Stimulated activated CD8-positive, alpha-beta memory T cell treated with anti-CD3 and anti-CD28 coated beads, Interleukin-7, amount 100 ng/mL, for 1 hour (primary cell): ENCODE measurements at places on chromosomes 2 and 18.

GRCh38 chr2:26712486-26713465 is 20.3 kb downstream of the KCNK3 start:
- DNase-seq, result no peak

- no peak for DNase-seq
Measured at GRCh38 chr2:19844750-19845149, 57.0 kb downstream of the TTC32 start.

DNA sequence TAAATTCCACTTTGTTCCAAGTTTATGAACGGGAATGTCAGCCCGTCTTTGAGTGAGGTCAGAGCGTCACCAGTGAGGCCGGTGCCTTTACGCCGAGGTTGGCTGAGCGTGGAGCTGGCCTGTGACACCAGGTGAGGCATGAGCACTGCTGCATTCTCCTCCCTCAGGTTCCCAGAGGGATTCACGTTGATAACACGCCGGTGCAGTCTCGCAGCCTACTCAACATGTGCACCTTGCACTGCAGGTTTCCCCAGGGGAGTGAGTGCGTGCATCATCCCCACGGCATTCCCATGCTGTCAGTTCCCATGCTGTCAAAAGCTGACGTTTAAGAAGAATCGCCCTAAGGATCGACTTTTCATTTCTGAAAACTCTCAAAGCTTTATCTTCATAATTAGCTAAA is 213.3 kb downstream of the LDLRAD4 start:
- no peak for DNase-seq

DNA sequence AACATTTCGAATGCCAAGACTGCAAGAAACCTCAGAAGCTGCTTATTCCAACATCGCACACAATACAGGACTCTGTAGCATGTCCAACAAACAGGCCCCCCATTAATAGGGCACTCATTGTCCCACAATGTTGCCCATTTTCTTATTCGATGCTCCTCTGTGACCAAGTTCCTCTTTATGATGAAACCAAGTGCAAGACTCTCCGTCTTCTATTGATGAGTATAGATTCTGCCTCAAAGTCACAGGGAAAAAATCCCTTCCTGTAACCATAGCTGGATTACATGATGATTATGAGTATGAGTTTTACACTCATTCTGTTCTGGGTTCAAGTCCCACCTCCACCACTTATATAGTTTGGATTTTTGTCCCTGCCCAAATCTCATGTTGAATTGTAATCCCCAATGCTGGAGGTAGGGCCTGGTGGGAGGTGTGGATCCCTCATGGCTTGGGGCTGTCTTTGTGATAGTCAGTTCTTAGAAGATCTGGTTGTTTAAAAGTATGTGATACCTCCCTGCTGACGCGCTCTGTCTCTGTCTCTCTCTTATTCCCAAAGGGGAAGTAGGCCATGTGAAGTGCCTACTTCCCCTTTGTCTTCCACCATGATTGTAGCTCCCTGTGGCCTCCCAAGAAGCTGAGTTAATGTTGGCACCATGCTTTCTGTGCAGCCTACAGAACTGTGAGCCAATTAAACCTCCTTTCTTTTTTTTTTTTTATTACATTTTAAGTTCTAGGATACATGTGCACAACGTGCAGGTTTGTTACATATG is 148.7 kb downstream of the OSR1 start:
- no peak for DNase-seq

GRCh38 chr18:57801761-57802212 is 1.3 kb downstream of the ATP8B1 start:
- no peak for DNase-seq

DNA sequence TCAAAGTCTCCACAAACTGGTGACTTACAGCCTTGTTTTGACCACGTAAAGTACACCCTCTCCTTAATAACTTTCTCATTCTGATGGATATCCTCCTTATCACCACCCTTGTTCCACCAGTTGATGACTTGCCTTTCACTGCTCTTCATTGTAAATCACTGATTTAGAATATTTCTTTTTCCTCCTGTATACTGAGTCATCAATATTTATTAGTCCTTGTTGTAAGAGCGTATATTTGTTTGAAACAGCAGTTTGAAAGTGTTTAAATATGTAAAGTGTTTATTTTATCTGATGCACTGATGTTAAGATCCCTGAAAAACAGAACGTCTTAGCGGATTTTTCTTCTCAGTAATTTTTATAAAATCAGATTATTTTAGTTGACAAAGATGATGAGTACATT is 34.2 kb upstream of the DYSF start:
- no peak for DNase-seq

DNA sequence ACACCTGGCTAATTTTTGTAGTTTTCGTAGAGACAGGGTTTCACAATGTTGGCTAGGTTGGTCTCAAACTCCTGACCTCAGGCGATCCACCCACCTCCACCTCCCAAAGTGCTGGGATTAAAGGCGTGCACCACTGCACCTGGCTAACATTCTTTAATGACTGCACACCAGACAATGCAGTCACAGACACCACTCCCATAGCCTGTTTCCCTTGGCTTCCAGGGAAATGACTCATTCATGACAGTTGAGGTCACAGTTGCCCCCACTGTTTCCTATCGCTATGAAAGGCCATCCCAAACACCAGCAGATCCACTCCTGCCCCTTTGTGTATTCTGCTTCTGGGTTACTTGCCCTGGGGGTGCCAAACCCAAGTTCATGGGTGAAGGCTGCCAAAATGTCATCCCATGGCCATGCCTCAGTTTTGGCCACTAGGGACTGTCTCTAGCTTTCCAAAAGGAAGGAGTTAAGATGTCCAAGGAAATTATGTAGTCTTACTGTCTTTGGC is 8.7 kb downstream of the CHMP1B start:
- DNase-seq, result no peak

- no peak for DNase-seq
Measured at GRCh38 chr2:151171186-151171585, 90.5 kb downstream of the RBM43 start.

DNA sequence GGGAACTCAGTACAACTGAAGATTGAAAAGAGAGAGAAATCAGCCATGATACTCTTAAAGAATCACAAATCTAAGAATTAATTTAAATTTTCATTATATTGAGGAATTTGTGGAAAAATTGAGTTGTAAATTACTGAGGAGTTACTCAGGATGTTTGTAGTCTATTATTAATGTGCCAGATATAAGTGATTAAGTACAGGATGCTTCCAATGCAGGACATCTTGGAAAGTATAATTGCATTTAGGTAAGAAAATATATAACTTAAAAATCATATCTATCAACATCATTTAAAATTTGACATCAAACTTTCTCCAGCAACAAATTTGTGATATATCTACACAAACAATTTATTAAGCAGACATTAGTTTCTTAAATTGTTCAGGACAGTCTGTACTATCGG is 1.3 kb downstream of the CALCRL start:
- DNase-seq, result no peak
